Camera-type eye (tissue), 1 donor: ENCODE measurements at places on chromosomes 5 and 9. TPM values are rescaled to one million over a fixed set of nuclear protein-coding genes. Genes with fewer than 3 reads are reported as not detected.

SPINK6 gene
- total RNA-seq, result not detected

IFNA13 gene
- total RNA-seq, result not detected

MYMK gene
- 2.1 TPM for total RNA-seq

QRFP gene
- not detected for total RNA-seq

MACIR gene
- total RNA-seq, result 35.3 TPM

EPB41L4B gene
- 8.9 TPM for total RNA-seq

PCDHGA8 gene
- total RNA-seq, result 10.1 TPM

CENPH gene
- total RNA-seq, result 9.8 TPM

RNF180 gene
- total RNA-seq, result 43.2 TPM

CTXN3 gene
- total RNA-seq, result 4.0 TPM

PCDHGA1 gene
- 1.8 TPM for total RNA-seq

CARD9 gene
- 7.9 TPM for total RNA-seq

DNAJC21 gene
- 44.5 TPM for total RNA-seq

SPINK13 gene
- not detected for total RNA-seq

HAPLN1 gene
- total RNA-seq, result 4.8 TPM

COMMD10 gene
- 59.2 TPM for total RNA-seq

CXXC5 gene
- total RNA-seq, result 156 TPM

PCDHAC1 gene
- total RNA-seq, result 7.6 TPM

PTBP3 gene
- total RNA-seq, result 44.8 TPM

GDA gene
- total RNA-seq, result 0.55 TPM

GRXCR2 gene
- total RNA-seq, result not detected

ARL10 gene
- total RNA-seq, result 25.1 TPM

ASPN gene
- total RNA-seq, result 81.0 TPM

PDZD2 gene
- 50.7 TPM for total RNA-seq

C8G gene
- total RNA-seq, result not detected

GZMA gene
- total RNA-seq, result 1.2 TPM

CBY3 gene
- not detected for total RNA-seq

OR1J4 gene
- total RNA-seq, result not detected

UTP15 gene
- total RNA-seq, result 39.7 TPM

PCDHB6 gene
- total RNA-seq, result 2.0 TPM

PTGDS gene
- 230 TPM for total RNA-seq

TLE4 gene
- 46.0 TPM for total RNA-seq

CARD19 gene
- total RNA-seq, result 17.9 TPM

PRPF4 gene
- 30.6 TPM for total RNA-seq

PRR16 gene
- 5.5 TPM for total RNA-seq
